Renal cortical epithelial cell (primary cell): ENCODE measurements at places on chromosomes 2 and 18. TPM values are rescaled to one million over a fixed set of nuclear protein-coding genes. Genes with fewer than 3 reads are reported as not detected.

The CXXC1 gene
- 24.5 and 61.1 TPM in 2 replicates for total RNA-seq

DNA sequence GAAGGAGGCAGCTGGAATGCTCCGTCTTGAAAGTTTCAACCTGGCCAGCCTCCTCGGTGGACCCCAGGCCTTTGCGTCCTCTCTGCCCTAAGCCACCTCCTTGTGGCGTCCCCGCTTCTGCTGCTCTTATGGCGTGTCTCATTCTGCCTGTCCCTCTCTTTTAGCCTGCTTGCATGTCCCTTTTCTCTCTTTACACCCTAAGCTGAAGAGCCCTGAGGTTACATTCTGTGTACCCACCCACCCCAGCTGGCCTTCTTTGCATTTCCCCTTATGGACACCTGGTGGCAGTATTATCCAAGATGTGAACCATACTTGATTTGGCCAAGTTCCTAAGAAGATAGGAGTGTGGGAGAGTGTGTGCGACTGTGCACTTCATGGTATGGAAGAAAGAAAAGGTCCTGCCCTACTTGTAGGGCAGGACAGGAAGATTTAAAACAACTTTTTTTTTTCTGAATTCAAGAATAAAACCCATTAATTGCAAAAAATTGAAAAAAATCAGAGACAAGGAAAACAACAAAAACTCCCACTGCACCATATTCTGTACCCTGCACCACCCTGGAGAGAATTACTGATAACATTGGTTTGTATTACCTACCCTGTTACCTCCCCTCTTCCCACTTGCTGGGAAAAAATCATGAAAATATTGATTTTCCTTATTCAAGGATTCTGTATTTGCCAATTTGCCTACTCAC is 77.4 kb downstream of the DYSF start:
- DNase-seq, result peak; percentile 36

The G6PC2 gene
- not detected in 2 replicates for total RNA-seq

The WNT10A gene
- total RNA-seq, result 13.5 and 21.5 TPM in 2 replicates

The RAB31 gene
- total RNA-seq, result 22.6 and 28.1 TPM in 2 replicates

The DUSP2 gene
- total RNA-seq, result 0.17 and 0.40 TPM in 2 replicates

GRCh38 chr2:239239607-239240413 is 161.0 kb downstream of the HDAC4 start:
- DNase-seq, result no peak

- DNase-seq, result peak; percentile 28
These were observed 7.4 kb downstream of the CTDSP1 start for GRCh38 chr2:218406949-218407618.

The CKAP2L gene
- total RNA-seq, result 0.40 and 4.2 TPM in 2 replicates

GRCh38 chr2:239275044-239275685 is 125.7 kb downstream of the HDAC4 start:
- peak; percentile 93 for DNase-seq

The RAD51AP2 gene
- total RNA-seq, result under 0.01 TPM in 1 of 2 replicates, not detected in the other

The TUBA4A gene
- total RNA-seq, result 70.9 and 239 TPM in 2 replicates

GRCh38 chr18:159037-159652 is 788 bp downstream of the USP14 start:
- DNase-seq, result peak; percentile 17

GRCh38 chr2:150607390-150607811 is 119.9 kb upstream of the RND3 start:
- DNase-seq, result peak; percentile 49

The MSH6 gene
- 52.6 and 59.5 TPM in 2 replicates for total RNA-seq

The CCDC121 gene
- total RNA-seq, result 0.69 and 3.8 TPM in 2 replicates
